ENCODE measurements at places on chromosomes 7 and 10.

- no peak for DNase-seq
These were observed 30.4 kb upstream of the RET start for GRCh38 chr10:43046288-43046991.

GRCh38 chr7:72019436-72019835 lies 392.7 kb downstream of the CALN1 start:
- DNase-seq, result no peak

GRCh38 chr10:33358016-33358415 lies 23.5 kb upstream of the NRP1 start:
- DNase-seq, result no peak

- no peak for DNase-seq
These were observed 5.2 kb downstream of the FAM133B start for GRCh38 chr7:92584953-92585352.

GRCh38 chr10:32731527-32731926 lies 226.5 kb downstream of the ITGB1 start:
- no peak for DNase-seq
